Activated CD4-positive, alpha-beta T cell treated with anti-CD3 and anti-CD28 coated beads, Interleukin-2, amount 50 U/mL, for 1 hour (primary cell): ENCODE measurements at places on chromosomes 7 and 10.

- DNase-seq, result no peak
Observed at GRCh38 chr10:61487506-61487905, 34.3 kb upstream of the TMEM26 start.

DNA sequence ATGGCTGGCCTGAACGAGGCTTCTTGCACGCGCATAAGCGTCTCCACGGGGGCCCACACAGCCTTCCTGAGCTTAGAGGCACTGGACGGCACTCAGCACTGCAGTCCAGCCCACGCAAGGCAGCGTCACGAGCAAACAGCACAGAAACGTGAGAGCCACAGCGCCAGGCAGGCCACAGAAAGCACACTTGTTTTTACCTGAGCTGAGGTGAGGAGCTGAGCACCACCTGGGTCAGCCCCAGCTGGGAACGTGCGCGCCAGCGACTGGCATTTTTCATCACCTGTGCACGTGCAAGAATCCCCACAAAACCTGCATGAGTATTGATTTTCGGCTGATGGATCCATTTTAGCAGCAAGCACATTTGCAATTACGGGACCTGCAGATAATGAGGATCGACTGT is 26.7 kb downstream of the IQCE start:
- DNase-seq, result no peak

DNA sequence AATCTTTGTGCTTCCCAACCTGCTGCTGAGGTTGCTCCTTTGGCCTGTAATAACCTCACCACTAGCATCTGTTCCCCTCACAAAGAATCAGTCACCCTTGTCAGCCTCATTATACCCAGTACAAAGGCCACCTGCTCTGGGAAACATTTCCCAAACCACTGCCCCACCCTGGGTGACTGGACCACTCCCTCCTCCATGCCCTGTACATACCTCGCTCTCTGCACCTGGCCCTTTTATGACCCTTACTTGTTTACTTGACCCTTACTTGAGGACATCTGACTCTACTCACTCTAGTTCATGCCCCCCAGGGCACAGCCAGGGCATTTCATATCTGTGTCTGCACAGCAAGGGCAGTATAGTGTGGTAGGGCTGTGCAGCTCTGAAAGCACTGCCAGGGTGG is 21.4 kb upstream of the AOC1 start:
- DNase-seq, result no peak

DNA sequence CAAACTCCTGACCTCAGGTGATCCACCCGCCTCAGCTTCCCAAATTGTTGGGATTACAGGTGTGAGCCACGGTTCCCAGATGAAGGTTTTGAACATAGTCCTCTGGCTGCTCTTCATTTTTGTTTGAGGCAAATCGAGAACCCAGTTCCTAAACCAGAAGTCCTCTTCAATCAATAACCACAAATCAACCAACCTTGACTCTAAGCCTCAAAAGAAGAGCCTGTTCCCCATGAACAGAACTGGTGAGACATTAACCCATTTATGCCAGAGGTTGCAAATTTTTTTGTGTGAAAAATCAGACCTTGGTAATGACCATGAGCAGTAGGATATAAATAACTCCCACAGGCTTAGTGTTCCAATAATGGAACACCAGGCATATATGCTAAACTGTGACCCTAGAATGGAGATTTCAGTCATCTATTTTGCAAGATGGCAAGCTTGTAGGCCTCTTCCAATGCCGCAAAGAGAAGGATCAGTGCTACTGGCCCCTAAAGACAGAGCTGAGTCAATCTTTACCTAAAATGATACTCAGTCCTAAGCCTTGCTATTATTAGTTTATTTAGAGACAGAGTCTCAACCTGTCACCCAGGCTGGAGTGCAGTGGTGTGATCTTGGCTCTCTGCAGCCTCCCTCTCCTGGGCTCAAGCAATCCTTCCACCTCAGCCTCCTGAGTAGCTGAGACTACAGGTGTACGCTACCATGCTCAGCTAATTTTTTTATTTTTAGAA is 15.9 kb downstream of the KPNA7 start:
- no peak for DNase-seq

DNA sequence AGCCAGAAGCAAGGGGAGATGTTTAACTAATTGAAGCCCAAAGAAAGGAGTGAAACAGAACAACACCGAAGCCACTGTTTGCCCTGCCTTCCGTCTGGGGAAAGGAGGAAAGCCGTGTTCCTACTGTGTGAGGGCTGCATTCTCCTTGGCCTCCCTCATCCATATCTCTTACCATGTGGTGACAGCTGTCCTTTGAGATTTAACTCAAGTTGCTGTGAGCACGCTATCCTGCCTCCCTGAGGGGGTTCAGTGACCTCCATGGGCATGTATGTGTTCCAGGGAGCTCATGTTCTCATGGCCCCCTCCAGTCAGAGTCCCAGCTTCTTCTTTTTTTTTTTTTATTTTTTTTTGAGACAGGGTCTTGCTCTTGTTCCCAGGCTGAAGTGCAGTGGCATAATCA is 26.2 kb upstream of the CRHR2 start:
- DNase-seq, result no peak

GRCh38 chr7:135970682-135971365 is 6.3 kb downstream of the MTPN start:
- DNase-seq, result no peak
